ENCODE measurements at places on chromosomes 3 and 15. TPM values are rescaled to one million over a fixed set of nuclear protein-coding genes. Genes with fewer than 3 reads are reported as not detected.

- DNase-seq: no peak
These were observed 39.6 kb downstream of the DPH6 start for GRCh38 chr15:35506272-35506870.

Gene HGD
- 0.44 TPM for total RNA-seq

DNA sequence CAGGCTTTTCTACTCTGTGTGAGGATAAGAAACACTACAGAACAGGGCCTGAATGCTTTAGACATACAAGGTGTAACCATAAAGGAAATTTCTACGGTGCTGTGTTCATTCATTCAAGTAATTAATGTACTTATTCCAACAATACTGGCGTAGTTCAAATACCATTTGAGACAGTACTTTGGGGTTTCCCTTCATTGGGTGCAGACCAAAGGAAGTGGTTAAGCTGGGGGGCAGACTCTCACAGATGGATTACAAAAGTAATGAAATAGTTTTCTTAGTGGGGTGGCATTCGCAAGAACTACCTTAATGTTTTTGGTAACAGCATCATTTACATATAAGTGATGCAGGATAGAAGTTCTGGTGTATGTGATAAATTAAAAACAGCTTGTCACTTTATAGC lies 65.9 kb downstream of the BTD start:
- DNase-seq: no peak

GRCh38 chr3:168081171-168081771 lies 14.5 kb downstream of the GOLIM4 start:
- no peak for DNase-seq

DNA sequence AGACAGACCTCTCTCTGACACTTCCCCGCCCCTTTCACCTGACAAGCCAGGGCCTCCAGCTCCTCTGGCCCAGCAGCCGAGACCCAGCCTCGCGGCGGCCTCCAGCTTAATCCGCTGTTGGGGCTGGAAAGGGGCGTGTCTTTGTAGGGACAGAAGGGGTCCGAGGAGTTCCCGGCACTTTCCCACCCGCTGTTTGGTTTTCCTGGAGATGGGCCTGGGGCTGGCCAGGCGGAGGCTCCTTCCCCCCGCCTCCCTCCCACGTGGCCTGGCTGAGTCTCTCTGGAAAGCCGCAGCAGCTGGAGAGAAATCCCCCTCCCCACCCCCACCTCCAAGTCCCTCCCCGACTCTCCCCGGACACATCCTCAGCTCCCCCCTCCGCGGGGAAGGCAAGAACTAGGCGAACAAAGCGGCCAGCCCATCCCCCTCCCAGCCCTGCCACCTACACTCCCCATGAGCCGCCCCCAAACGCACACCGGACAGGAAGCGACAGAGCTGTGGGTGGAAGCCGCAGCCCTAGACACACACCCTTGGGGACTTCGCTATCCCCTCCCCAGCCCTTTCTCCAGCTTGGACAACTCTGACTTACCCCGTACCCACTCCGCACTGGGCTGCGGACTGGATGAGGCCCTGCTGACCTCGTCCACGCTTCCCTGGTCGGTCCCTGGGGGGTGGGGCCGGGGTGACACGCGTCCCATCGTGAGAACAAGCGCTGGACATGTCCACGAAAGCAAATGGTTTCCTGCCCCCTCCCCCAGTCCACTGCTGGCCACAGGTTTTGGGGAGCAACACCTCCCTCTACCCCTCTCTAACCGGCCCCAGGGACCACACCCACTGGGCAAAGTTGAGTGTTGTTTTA lies 1.2 kb downstream of the IGDCC4 start:
- DNase-seq: no peak

Measured in endothelial cell of umbilical vein (primary cell).